DMS 273 treated with DMSO at 0.1 percent for 48 hours (cell line): ENCODE measurements at places on chromosomes 11 and 22.

DNA sequence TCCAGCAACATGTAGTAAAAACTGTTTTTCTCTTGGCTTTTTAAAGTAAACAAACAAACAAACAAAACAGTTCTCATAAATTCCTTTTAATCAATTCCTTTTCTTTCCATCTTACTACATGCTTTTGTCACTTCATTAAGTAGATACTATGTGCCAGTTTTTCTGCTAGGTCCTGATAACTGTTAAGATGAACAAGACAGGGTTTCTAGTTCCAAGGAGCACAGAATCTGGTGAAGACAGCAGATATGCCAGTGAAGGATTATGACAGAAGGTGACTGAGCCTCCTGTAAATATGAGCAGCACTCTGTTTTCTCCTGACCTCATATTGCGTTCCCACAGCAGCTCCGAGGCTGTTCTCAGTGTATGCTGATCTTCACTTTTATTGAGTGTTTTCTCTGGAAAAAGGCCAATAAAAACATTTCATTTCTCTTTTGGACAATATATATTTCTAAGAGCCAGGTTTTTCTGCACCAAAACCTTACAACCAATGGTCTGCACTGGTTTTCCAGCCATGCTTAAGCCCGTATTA, 45.8 kb downstream of the HEPHL1 start:
- no peak for DNase-seq

DNA sequence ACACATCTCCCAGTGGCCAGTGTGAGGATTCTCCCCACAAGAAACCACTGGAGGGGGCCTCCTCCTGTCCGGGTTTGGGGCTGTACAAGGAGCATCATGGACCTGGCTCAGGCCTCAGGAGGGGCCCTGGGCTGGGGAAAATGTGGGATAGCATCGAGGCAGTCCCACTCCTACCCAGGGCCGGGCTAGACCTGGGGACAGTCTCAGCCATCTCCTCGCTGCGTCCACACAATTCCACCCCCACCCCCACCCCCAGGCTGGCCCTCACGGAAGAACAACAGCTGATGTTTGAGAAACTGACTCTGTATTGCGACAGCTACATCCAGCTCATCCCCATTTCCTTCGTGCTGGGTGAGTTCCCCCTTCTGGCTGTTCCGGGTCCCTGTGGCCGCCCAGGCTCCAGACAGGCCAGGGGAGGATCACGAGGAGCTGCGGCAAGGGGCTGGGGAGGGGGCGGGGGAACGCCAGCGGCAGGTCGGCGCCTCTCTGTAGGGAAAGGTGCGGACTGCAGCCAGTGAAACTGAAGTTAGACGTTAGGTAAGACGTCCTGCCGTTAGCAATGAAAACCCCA, 4.8 kb downstream of the BEST1 start:
- DNase-seq, result no peak

GRCh38 chr22:26763633-26764361, 106.4 kb downstream of the MIAT start:
- DNase-seq, result no peak

- no peak for DNase-seq
These were observed 17.8 kb downstream of the TSPAN4 start for GRCh38 chr11:860234-861104.

DNA sequence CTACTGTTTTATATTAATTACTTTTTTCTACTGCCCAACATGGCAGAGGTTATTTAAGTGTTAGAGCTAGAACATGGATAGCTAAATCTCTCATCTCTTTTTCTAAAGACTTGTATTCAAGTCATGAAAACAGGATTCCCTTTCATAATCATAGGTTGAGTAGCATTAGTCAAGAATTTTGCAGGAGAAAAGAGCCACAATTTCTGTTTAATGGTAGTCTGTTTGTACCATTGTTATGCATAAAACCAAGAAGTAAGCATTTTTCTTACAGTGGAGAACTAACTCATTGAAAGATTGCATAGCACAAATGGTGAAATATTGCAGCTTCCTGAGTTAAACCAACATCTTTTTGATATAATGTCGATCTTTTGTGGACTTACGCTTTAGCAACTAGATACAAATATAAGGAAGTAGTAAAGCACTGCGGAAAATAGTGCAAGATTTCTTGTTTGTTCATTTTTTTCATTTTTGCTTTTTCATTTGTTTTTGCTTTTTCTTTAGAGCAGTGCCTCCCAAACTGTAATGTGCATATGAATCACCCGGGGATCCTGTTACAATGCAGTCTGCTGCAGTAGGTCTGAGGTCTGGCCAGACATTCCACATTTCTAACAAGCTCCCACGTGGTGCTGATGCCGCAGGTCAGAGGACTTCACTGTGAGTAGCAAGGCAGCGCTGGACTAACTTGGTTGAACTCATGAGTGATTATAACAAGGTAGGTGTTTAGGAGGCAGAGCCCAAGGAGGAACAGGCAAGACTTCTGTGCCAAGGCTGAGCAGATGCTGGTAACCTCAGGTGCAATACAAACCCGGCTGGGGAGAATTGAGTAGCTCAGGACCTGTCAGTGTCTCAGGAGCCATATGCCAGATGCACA, 4.6 kb downstream of the ETS1 start:
- DNase-seq, result peak; percentile 48

DNA sequence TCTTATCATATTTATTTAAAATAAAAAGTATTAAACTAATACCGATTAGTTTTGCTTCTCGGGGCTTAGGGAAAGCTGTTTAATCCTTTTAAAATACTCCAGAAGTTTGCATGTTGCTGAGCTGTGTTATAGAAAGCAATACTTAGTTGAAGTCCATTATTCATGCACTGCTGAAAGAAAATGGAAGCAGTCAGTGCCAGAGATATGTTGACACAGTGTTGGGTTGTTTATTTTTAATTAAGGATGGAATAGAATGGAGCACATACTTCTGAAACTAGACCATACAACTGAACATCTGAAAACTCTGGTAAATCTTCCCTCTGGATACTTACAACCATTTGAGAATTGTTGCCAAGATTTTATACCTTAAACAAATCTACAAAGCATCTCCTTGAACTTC, 282.7 kb upstream of the CCDC179 start:
- DNase-seq, result no peak

GRCh38 chr11:62857541-62857982, 18.2 kb upstream of the WDR74 start:
- DNase-seq, result no peak

GRCh38 chr11:124536520-124536919, 6.9 kb downstream of the OR8B12 start:
- DNase-seq, result no peak

GRCh38 chr11:13495929-13496328, at the start of gene PTH:
Gene PTH (minus strand): TSS chr11:13495997. CDS start chr11:13492855, 3,142 bp downstream.
- no peak for DNase-seq

DNA sequence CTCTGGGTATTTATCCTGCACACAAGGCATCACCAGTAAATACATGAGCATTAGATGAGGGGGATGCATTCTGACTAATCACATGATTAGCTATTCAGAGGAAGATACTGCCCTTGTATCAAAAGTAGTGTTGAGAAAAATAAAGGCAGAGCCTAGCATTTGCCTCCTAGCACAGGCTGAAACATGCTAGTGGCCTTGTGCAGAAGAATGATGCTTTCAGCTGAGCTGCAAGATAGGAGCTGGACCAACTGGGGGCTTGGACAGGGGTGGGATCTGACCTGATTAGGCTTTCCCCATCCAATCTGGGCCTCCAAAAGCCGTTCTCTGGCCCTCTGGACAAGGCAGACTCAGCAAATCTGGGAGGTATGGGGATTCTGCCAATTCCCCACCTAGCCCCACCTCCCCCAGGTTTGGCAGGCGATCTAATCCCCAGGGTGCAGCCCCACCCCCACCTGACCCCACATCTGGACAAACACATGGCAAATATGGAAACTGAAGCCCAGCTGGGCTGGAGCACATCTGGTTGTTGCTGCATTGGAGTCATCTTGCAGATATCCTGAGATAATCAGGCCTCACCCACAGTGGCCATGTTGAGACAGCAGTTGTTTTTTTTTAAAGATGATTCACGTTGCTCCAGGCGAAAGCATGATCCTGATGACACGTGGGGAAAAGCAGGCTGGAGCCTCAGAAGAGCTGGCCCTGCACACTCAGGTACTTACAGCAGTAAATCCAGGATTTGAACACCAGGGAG, 4.4 kb upstream of the MISFA start:
- no peak for DNase-seq

GRCh38 chr11:942823-943222, 17.2 kb downstream of the AP2A2 start:
- no peak for DNase-seq

DNA sequence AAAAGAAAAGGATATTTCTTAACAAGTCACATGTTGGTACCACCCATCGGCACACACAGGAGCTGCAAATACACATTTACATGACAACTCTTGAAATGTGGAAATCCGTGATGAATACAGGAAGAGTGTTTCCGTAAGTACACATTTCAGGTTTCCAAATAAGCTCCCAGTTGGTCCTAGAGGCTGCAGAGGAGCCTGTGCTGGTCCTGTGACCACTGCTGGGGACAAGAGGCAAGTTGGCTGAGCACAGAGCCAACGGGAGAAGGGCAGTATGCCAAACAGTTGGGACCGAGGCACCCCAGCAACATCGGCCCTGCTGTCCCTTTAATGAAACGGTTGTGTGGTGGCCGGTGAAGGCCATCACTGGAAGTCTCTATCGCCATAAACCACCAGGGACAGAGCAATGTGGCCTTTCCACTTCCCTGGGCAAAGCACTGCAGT, 38.5 kb upstream of the ARFGAP3 start:
- no peak for DNase-seq

DNA sequence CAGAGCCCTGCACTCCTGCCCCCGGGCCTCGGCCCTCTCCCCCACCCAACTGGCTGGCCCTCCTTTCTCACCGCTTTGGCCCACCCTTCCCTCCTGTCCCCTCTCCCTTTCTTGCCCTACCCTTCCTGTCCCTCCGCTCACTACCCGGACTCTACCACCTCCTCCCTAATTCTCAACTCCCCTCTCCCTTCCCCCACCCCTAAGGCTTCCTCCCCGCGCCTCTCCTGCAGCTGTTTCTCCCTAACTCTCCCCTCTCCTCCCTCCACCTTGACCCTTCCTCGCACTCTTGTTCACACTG, 421 bp downstream of the SLC15A3 start:
- DNase-seq, result no peak

DNA sequence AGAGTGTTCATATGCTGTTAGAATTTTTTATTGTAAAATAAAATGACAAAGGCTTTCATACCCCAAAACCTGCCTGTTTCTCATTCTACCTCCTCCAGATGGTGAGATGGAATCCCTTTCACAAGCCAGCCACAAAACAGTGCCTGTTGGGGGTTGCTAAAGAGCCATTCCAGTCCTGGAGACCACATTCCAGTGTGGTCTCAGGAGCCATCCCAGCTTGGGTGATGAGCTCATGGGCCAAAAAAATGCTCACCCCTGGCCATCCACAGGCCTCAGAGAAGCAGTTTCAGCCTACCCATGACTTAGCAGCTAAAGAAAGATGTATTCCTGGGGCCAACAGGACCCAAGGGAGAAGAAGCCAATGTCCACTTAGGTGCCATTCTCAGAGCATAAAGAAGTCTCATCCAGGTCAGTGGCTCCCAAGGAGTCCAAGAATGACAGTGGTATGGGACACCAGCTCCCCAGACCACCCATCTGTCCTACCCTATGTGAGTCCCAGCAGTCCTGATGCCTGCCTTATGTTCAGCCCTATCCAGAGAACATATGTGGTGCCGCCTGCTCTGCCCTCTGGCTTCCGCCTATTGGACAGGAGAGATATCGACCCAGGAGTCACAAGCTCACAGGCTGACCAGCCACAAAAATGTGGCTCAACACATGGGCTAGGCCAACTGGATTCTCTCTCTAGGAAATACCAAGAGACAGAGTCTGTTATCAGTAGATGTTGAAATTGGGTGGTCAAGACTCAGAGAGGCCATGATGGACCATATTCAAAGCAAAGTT, 26.4 kb downstream of the C11orf91 start:
- DNase-seq, result no peak
